ENCODE measurements at places on chromosomes 4 and X.

- DNase-seq, result no peak
Measured at GRCh38 chr4:145580906-145581305, 38.3 kb upstream of the MMAA start.

DNA sequence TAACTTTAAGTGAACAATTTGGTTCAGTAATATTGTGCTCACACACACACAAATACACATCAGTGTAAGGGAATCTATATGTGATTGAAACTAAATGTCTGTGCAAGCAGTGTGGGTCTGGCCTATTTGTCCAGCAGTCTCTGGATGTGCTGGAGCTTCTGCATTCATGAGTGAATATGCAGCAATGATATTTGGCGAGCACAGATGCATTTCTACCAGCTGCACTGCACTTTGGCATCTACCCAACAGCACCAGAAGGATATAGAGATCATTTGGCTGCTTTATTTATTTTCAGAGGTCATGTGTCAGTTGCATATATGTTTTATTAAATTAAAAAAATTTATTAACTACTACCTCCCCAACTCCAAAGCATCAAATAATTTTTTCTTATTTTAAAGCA, 613.4 kb upstream of the NR3C2 start:
- no peak for DNase-seq

DNA sequence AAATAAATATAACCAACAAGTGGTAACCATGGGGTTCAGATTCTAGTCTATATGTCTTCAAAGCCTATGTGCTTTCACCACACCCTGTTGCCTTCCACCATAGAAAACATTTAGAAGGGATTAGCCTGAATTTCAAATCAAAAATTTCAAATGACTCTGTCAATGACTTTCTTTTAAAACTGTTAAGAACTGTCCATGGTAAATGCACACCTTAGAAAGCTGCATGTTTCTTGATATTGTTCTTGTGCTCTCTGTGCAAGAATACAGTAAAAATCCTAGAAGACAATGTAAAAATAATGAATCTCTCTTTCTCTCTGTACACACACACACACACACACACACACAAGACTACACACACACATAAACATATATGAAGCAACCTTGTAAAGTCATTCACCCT, 74.6 kb upstream of the EXOC1L start:
- DNase-seq, result no peak

DNA sequence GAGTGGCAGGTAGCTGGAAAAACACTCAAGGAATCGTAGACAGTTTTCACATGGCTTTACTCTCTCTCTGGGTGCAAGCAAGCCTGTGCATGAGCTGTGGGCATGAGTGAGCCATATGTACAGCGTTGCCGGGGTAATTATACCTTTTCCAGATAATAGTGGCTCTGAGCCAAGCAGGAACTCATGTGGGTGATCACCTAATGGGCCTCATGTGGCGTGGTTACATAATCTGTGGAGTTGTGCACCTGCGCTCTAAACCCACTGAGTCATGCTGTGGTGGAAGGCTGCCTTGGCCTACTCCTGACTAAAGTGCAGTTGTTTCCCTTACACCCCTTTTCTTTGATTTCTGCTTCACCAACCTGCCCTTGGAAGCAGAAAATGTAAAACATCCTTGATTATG, 1564.5 kb upstream of the PCDH10 start:
- no peak for DNase-seq

- DNase-seq, result peak; percentile 70
Measured at GRCh38 chrX:102712216-102712966, at the start of gene GPRASP2. GPRASP2 (plus strand) TSS chrX:102712448; CDS start chrX:102714870, 2,422 bp downstream.

DNA sequence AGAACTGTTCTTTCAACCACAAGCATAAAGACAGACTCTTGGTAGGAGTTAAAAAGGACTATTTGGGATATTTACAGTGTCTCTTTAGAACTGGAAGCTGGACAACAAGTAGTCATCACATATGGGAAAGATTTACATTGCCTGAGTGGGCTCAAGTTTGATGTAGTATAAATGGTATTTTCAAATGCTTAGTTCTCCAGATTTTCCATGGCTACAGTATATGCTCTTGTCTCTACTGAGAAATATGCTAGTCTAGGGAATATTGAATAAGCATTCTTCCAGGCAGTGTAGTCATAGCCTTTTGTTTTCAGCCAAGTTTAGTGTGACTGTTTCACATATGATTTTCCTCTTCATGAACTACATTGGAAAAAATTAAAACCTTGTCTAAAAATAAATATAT, 315.6 kb downstream of the ARHGAP24 start:
- DNase-seq, result no peak

GRCh38 chrX:151870602-151871001, 42.1 kb upstream of the MAGEA4 start:
- DNase-seq, result no peak

GRCh38 chr4:124431653-124432192, 280.8 kb downstream of the ANKRD50 start:
- no peak for DNase-seq

- no peak for DNase-seq
Measured at GRCh38 chrX:39472161-39472560, 625.6 kb downstream of the BCOR start.

DNA sequence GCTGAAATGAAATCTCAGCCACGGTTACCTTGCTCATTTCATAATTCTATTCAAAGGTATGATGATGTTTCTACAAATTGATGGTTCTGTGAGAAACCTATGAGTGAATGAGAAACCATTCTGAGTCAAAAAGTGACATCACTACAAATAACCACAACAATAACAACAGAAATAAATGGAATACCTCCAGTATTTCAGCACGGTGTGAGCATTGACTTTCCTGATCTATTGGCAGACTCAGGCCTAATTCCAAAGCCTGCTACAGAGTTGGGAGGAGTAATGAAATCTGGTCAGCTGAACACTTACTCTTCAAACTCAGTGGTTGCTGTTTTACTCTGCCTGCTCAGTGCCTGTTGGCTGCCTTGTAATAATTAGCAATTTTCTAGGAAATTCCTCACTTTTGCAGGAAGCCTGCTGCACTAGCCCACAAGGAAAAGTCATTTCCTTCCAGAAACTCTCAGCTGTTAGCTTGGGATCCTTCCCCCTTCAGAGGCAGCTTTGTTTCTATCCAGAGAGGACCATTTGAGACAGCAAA, 18.8 kb upstream of the SYNPO2 start:
- no peak for DNase-seq

- DNase-seq, result no peak
Measured at GRCh38 chr4:175996206-175996605, 69.4 kb upstream of the WDR17 start.

- no peak for DNase-seq
Measured at GRCh38 chrX:9122519-9123245, 88.8 kb upstream of the FAM9B start.

DNA sequence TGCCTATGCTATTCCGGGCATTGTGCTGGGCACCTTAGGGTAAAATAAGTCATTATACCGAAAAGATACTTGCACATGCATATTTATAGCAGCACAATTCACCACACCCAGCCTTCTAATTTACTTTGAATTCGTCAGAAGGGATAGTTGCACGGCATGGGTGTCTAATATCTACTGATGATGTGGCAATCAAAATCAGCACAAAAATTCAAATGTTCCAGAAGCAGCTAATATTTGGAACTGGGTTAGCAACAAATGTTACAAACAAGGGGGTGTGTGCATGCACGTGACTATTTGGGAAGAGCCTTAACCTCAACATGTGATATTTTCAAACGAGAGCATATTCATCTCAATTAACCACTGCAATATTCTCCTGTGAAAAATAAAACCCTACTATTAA, 79.7 kb upstream of the PRSS48 start:
- DNase-seq, result no peak

GRCh38 chrX:41090568-41091238, 5.5 kb downstream of the USP9X start:
- DNase-seq, result no peak
